Vein endothelial cell (primary cell): ENCODE measurements at places on chromosomes 7 and 10. TPM values are rescaled to one million over a fixed set of nuclear protein-coding genes. Genes with fewer than 3 reads are reported as not detected.

VSTM4 gene
- under 0.01 and 0.29 TPM in 2 replicates for total RNA-seq

SLC35G1 gene
- total RNA-seq = 3.3 and 4.5 TPM in 2 replicates

NUDT5 gene
- total RNA-seq = 53.2 and 63.7 TPM in 2 replicates

OR6B1 gene
- total RNA-seq = not detected in 2 replicates

NACAD gene
- total RNA-seq = 0.76 and 1.6 TPM in 2 replicates

PNLIPRP3 gene
- not detected in 2 replicates for total RNA-seq

NYAP1 gene
- total RNA-seq = 4.0 and 4.6 TPM in 2 replicates

PRLHR gene
- total RNA-seq = not detected in 2 replicates

GGCT gene
- total RNA-seq = 19.3 and 22.1 TPM in 2 replicates

SFTPA2 gene
- total RNA-seq = not detected in 2 replicates

DMBT1 gene
- total RNA-seq = not detected in 2 replicates

GPR22 gene
- total RNA-seq = under 0.01 TPM in 1 of 2 replicates, not detected in the other

LRRD1 gene
- total RNA-seq = under 0.01 and 0.19 TPM in 2 replicates

MACROH2A2 gene
- total RNA-seq = not detected in 2 replicates

WDR86 gene
- not detected in 2 replicates for total RNA-seq
